ENCODE measurements at places on chromosomes 4 and X.

GRCh38 chr4:151668689-151669402 is 92.0 kb downstream of the GATB start:
- no peak for DNase-seq

DNA sequence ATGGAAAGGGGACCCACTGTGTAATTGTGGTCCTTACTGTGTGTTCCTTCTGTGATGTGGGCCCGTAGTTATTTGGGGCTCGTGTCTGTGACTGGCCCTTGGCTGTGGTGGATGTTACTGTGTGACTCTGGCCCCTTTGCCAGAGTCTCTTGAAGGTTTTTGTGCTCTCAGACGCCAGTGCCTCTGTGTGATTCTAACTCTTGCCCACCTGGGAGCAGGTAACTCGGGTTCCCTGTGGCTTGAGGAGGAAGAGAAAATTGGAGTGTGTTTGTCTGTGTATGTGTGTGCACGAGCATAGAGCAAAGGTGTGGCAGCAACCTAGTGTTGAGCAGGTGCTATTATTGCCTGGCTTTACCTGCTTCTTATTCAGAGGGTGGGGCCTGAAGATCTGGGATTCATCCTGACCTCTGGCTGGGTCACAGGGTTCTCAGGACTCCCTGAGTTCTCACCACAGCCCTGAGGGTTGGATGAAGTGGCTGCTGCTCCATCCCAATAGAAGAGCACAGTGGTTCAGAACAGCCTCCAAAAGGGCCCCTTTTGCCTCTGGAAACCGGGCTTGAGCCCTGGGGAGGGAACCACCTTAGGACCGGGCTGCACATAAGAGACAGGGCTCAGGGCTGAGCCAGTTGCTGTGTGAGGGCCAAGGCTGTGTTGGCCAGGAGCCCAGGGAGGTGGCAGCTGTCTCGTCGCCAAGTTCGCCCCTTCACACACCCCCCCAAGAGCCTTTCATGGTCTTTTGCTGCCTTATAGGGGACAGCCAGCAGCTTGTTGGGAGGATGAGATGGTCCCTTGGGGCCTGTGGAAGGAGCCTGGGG is 1.3 kb downstream of the RBM10 start:
- no peak for DNase-seq

DNA sequence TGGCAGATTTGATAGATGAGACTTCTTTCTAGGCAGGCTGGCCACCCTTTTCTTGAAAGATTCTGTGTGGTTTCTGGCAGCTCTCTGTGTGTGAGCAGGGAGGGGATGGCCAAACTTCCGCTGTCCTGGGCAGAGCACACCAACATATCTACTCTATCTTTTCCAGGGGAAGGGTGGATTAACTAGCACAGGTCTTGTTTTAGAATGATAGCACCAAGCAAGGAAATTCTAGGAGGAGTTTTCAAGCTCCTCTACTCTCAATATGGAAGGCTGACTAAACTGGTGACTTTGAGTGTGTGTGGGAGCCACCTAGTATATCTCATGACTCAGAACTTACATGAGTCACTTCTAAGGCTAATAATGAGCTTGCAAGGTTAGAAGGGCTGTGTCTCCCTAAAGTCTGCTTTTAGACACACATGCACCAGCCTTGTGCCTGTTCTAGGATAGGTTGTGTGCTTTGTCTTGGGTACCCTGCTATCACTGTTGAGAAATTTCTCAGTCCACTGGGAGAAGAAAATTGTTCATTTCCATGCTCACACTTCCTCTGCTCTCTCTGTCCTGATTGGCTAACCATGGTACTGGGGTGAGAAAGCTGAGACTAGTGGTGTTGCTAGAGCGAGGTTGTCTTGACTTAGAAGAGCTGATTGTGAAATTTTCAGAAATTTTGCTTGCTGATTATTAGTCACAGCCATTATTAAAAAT is 72.9 kb downstream of the YIPF6 start:
- peak; percentile 76 for DNase-seq

DNA sequence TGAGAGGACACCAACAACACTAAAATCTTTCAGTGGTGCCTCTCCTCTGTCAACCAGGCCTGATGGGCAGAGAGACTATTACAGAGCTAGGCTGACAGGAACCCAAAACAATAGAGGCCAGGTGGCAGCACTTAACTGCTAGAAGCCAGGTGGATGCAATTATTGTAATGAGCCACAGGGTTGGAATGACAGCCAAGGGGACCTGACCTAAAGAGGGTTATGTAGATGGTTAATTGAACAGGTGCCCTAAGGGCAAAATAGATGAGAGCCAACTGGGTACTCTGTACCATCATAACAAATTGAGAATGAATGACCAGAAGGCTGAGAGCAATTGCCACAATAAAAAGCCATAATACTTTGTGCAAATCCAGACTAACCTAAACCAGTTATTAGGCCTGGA is 24.7 kb upstream of the FRAS1 start:
- DNase-seq, result no peak

DNA sequence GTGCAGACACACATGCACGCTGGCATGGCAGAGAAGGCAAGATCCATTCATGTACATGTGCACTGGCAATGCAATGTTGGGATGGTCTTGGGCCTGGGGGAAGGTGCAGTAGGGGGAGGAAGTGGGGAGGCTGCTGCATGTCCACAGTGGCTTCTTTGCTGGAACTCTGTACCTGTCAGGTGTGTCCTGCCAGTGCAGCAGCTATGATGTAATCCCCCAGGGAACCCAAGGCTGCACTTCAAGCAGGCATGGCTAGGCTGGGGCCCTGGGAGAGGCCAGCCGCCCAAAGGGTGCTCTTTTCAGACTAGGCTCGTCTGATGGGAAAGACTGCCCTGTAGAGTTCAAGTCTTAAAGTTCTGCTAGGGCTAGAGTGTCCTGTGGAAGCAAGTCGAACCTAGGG is 1304.0 kb downstream of the FAM133A start:
- DNase-seq, result no peak

DNA sequence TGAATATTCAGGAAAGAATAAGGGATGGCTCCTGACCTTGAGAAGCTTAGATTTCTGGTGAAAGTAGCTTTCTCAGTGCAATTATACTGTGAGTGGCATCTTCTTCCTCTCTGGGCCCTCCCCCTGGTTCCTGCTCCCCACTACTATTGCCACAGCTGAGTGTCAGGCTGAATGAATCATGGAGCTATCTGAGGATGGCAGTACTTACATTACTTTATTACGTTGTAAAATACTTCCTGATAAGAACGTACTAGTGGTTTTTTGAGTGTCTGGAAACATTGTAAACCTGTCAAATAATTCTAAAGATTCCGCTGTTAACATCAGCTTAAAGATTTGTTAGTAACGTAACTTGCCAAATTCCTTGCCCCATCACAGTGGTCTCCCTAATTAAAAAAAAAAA is 36.2 kb downstream of the ARHGAP10 start:
- DNase-seq, result peak; percentile 78
